NB4 (cell line): ENCODE measurements at places on chromosomes 11 and 22.

DNA sequence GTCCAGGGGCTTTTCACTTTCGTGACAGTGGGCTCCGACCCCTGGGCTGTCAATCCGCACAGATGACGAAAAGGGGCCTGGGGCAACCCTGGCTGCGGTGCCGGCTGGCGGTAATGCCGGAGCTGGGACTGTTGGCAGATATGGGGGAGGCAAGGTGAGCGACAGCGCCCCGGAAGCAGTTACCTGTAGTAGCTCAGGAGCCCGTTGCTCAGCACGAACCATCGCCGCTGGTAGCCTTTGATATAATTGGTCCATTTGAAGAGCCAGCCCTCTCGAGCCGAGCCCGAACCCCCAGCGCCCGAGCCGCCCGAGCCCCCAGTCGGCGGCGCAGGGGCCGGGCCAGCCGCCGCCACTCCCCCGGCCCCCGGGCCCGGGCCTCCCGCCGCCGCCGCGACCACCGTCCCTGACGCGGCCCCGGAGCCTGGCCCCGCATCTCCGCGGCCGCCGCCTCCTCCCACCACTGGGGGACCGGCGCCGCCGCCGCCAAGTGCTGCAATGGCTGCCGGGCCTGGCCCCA lies 396 bp downstream of the OSBP start:
- peak; percentile 43 for DNase-seq

GRCh38 chr11:69295995-69296889 lies 2.3 kb downstream of the MYEOV start:
- DNase-seq, result peak; percentile 97

DNA sequence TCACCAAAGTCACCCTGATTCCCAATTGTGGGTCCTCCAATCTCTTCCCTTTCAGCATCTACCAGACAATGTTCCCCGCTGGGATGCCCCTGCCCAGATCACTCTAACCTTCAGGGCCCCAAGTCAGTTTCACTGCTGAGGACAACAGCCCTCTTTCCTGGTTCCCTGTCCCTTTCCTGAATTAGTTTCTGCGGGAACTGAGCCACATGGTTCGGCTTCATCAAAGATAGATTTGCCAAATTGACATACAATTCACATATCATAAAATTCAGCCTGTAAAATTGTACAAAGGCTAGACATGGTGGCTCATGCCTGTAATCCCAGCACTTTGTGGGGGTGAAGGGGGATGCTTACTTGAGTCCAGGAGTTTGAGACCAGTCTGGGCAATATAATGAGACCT lies 10.1 kb downstream of the PRDX5 start:
- DNase-seq, result no peak

DNA sequence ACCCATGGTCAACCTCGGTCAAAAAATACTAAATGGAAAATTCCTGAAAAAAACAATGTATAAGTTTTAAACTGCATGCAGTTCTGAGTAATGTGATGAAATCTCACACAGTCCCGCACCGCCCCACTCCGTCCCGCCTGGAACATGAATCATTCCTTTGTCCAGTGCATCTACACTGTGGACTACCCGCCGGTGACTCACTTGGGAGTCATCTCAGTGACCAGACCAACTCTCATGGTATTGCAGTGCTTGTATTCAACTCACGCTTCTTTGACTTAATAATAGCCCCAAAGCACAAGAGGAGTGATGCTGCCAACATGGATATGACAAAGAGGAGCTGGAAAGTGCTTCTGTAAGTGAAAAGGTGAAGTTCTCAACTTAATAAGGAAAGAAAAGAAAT lies 48.8 kb downstream of the ARHGAP32 start:
- peak; percentile 34 for DNase-seq

DNA sequence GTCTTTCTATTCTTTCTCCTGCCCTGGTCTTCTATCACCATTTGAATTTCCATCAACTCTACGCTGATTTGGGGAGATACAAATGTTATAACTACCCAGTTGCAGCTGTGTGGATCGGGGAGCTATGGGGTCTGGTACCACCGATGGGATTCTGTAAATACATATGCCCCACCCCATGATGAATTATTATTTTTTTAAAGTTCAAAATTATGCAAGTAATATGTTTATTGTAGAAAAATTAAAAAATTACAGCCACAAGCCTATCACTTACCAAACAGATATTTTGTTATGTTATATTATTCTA lies 52.4 kb upstream of the CLMP start:
- DNase-seq, result no peak
